GM10248 (cell line): ENCODE measurements at places on chromosomes 2 and 18.

- DNase-seq, result no peak
Measured at GRCh38 chr2:158478237-158478636, 21.5 kb downstream of the PKP4 start.

GRCh38 chr2:105795575-105795934 lies 50.8 kb downstream of the NCK2 start:
- no peak for DNase-seq

GRCh38 chr2:198874472-198874858 lies 583.3 kb downstream of the SATB2 start:
- DNase-seq, result no peak

DNA sequence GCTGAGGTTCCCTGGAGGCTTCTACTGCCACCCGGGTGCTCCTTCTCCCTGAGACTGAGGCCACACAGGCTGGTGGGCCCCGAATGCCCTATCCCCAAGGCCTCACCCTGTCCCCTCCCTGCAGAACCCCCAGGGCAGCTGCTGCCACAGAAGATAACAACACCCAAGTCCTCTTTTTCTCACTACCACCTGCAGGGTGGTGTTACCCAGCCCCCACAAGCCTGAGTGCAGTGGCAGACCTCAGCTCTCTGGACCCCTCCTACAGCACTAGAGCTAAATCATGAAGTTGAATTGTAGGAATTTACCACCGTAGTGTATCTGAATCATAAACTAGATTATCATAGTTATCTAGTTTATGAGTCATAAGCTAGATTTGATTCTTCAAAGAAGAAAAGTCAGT lies 7.3 kb upstream of the CENPA start:
- no peak for DNase-seq

GRCh38 chr2:26245810-26246209 lies 1.1 kb downstream of the HADHB start:
- DNase-seq, result peak; percentile 55

GRCh38 chr18:31268985-31269406 lies 49.0 kb upstream of the DSG1 start:
- no peak for DNase-seq

- DNase-seq, result no peak
Measured at GRCh38 chr18:8537400-8537799, 71.8 kb upstream of the RAB12 start.

- DNase-seq, result no peak
Measured at GRCh38 chr2:26685341-26685740, 7.2 kb upstream of the KCNK3 start.

DNA sequence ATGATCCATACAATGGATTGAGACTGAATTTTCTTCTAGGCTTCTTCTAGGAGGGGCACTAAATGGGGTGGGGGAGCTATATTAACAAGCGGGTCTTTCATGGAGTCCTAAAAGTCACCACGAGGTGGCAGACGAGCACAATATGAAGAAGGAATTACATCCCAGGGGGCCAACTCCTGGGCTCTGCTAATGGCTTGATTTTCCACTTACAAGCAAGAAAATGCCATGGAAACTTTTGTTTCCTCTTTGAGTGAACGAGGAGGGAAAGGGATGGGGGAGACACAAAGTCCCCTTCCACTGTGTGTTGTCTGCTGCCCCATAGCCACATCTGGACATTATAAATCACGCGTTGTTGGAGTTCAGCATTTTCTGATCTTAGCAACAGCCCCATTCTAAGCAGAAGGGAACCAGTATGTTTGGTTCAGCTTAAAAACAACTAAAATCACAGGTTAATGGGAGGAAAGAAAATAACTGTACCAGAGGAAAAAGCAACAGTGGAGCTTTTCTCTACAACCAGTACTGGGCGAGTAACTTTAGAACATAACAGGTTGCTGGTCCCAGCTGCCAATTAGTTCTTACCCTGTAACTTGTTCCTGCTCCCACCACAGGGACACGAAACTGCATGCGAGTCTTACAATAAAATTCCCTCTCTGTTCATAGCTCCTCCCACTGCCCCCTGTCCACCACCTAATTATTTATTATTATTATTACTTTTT lies 285.0 kb upstream of the PARD3B start:
- peak; percentile 29 for DNase-seq

- no peak for DNase-seq
Measured at GRCh38 chr18:31398191-31398590, 21.6 kb downstream of the DSG4 start.

DNA sequence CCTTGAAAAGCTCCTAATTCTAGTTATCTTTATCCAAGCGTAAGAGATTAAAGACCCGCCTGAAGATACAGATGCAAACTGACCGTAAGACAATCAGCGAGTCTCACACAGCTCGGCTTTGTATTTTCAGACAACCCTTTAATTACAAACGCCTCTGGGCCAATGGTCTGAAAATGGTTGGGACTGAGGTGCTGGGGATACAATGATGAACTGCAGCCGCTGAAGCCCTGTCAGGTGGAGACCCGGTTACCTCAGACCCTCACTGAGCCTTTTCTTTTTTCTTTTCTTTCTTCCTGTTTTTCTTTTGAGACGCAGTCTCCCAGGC lies 715 bp upstream of the CFAP36 start:
- peak; percentile 29 for DNase-seq

DNA sequence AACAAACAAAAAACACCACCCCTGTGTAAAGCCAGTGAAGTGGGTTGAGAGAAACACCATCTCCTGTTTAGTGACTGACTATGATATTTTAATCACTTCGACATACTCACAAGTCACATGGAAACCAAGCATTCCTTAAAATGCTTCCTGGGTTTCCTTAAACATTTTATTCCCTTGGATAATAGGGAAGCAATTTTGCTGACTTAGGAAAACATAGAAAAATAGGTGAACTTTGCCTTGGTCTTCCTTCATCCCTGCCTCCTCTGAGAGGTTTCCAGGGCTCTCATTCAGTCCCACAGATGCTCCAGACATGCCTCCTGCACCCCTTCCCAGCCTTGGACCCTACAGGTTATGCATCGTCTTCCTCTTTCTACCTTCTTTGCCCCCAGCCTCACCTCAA lies 122.6 kb upstream of the SERPINE2 start:
- DNase-seq, result no peak

DNA sequence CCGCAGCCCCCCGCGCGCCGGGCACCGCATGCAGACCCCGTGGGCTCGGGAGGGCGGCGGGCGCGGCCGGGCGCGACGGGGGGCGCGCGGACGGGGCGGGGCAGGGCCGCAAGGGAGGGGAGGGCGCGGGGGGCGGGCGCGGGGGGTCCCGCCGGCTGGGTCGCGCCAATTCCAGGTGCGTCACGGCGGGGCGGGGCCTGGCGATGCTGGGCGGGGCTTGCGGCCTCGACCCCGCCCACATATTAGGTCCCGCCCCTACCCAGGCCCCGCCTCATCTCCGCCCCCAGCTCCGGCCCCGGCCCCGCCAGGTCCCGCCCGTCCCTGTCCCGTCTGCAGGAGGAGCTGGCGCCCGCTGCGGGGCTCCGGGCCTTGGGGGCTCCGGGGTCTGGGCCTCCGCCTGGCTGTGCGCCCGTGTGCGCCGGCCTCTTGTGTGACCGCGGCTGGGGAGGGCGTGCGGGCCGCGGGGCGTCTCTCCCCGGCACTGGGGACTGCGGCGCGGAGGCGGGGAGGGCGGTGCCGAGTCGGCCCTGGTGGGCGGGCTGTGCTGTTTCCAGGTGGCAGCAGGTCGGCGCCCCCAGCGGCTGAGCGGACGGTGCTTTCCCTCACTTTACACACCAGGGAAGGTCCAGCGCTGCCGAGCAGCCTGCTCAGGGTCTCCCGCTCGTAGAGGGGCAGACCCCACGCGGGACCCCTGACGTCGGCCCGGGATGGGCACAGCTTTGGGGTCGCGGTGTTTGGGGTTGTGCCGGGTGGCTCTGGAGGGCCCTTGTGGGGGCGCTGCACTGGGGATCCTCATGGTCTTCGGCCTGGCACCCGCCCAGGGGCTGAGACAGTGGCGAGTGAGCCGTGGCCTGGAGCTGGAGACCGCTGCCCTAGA lies 554 bp downstream of the ING5 start:
- peak; percentile 95 for DNase-seq

- DNase-seq, result no peak
Measured at GRCh38 chr2:34738691-34739090, 1139.6 kb upstream of the FAM98A start.

DNA sequence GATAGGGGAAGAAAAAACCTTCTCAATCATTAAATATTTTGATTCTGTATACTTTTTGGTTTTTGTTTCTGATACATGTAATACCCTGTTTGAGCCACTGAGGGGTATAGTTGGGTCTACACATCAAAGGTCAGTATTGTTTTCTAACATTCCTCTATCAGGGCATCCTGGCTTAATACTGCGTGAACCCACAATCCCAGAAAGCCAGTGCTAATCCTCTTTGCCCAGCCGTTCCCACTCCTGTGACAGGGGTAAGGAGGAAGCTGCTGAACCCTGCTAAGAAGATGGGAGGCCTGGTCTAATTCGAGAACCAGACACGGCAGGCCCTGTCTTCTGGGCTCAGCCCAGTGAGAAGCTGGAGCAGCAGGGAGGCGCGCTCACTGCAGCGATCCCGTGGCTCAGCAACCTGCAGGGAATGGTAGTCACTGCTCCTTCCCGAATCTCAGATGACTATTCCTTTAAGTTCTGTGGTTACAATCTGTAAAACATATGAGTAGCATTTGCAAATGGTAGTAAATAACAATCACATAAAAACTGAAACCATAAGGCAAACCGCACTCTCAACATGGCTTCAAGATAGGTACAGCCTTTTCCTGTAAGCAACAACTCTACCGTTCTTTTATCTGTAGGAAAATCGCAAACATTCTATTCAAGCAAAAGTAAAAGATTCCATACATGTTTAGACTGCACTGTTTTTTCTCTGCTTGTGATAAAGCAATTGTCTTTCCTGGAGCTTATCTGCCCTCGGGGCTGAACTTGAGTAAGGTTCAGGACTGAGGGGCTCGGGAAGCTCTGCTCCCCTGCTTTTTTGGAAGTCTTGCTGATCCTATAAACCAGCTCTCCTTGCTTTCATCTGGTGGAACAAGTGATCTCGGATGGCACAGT lies 87.0 kb downstream of the EPB41L3 start:
- no peak for DNase-seq

DNA sequence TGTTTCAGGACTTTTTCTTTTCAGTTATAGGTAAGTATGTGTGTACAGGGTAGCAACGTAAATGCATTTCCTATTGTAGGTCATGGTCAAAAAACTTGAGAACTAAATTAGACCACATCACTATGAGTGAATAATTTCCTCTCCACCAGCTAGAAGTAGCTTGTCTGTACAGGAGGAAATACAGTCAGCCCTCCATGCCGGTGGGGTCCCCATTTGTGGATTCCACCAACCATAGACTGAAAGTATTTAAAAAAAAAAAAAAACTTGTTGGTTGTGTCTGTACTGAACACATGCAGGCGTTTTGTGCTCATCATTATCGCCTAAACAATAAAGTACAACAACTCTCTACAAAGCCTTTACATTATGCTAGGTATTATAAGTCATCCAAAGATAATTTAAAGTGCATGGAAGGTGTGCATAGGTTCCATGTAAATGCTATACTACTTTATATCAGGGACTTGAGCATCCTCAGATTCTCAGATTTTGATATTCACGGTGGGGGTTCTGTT lies 94.2 kb upstream of the NDUFV2 start:
- DNase-seq, result no peak

- no peak for DNase-seq
Measured at GRCh38 chr2:8391584-8391983, 290.3 kb upstream of the ID2 start.

DNA sequence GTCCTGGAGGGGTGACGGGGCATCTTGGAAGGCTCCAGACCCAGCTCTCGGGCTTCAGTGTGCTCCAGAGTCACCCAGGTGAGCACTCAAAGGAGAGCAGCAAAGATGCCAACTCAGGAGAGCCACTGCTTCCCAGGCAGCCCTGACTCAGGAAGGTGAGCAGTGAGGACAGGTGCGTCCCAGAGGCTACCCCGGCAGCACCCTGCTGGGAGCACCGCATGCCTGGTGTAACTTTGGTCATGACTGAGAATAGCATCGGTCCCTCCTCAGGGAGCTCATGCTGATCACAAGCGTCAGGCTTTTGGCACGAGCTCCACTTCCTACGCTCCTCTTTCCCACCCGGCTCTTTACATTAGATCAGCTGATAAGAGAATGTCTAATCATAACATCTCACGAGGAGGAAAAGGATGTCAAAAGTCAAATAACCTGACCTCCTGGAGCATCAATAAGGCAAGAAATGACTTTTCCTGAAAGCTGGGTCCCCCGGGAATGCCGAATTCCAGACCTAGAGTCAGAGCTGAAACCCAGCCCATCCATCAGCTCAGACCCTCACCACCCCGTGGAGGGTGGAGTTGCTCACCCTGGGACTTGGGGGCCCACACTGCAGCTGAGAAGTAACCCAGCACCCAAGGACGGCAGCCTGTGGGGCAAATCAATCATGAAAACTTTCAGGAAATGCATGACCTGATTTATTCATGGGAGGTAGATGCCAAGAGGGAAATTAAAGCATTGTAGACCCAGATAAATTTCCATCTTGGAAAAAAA lies 248.8 kb downstream of the ACKR3 start:
- DNase-seq, result no peak
